Activated CD8-positive, alpha-beta memory T cell treated with anti-CD3 and anti-CD28 coated beads for 1 hour (primary cell): ENCODE measurements at places on chromosomes 7 and 10.

GRCh38 chr10:59315465-59315864, 46.9 kb downstream of the FAM13C start:
- DNase-seq: no peak

DNA sequence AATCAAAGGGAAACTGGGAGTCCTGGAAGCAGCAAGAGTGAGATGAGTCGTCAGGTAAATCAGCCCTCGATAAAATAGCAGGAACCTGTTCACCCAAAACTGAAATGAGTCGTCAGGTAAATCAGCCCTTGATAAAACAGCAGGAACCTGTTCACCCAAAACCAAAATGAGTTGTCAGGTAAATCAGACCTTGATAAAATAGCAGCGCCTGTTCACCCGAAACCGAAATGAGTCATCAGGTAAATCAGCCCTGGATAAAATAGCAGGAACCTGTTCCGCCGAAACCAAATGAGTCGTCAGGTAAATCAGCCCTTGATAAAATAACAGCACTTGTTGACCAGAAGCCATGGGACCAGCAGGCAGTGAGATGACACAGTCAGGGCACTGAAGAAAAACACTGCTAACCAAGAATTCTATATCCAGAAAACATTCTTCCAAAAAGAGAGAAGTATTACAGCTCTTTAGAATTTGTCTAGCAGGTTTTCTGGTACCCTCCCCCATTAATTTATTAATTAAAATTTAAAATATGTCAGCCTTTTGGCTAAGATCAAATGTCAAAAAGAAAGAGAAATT, 3.4 kb upstream of the CYP2E1 start:
- DNase-seq: no peak

GRCh38 chr10:77864151-77864851, 62.3 kb downstream of the DLG5 start:
- DNase-seq: no peak

- no peak for DNase-seq
These were observed 305.8 kb downstream of the PLXNA4 start for GRCh38 chr7:132270517-132270916.

DNA sequence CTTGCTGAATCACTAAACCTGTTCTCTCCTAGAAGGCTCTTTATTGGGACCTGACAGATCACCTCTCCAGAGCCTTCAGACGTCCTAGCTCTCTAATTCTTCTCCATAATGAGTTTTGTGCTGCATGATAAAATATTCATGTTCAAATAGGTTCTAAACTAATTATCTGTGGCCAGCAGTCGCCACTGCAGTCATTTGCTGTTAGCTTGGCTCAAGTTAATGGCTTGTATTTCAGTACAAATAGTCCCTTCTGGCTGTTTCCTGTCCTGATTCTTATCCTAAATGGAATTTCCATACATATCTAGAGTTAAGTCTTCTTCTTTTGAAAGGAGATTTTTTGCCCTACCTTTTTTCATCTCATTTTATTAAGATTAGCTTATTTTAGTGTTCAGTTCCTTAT, 303.2 kb downstream of the EXOC4 start:
- DNase-seq: no peak
